Endodermal cell (in vitro differentiated cells): ENCODE measurements at places on chromosomes 4 and X. TPM values are rescaled to one million over a fixed set of nuclear protein-coding genes. Genes with fewer than 3 reads are reported as not detected.

DNA sequence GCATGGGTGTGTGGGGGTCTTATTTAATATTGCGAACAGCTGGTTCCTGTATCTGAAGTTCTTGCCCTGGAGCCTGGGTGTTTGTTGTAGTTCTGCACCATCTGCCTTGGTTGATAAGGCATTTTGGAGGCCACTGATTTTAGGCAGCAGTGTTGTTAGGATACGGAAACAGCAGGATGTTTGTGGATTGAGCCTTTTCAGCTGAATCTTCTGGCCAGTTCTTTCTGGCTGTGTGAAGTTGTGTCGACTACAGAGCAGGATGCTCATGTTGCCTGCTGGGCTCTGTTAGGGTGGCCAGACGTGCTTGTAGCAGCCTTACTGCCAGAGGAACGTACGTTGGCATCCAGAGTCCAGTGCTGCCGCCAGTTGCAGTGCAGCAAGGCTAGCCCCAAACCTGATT lies 134.2 kb downstream of the PTTG2 start:
- no peak overlapping the region for H3K4me3 ChIP-seq
- peak; percentile 67 for DNase-seq
- H3K4me1 ChIP-seq: no peaks in the 10 kb centered on the region
- peak overlapping the region; percentile 42 for H3K27ac ChIP-seq
- H3K27me3 ChIP-seq: no peaks in the 10 kb centered on the region
- H3K36me3 ChIP-seq: peaks cover 53% of the 10 kb centered on the region

- no peaks in the 10 kb centered on the region for H3K36me3 ChIP-seq
- no peak overlapping the region for H3K4me3 ChIP-seq
- peak; percentile 28 for DNase-seq
- no peaks in the 10 kb centered on the region for H3K27me3 ChIP-seq
These were observed 52.6 kb downstream of the CPZ start for GRCh38 chr4:8644966-8645752.

- no peaks in the 10 kb centered on the region for H3K4me1 ChIP-seq
- H3K36me3 ChIP-seq: peaks cover 14% of the 10 kb centered on the region
- H3K27ac ChIP-seq: no peak overlapping the region
- no peaks in the 10 kb centered on the region for H3K27me3 ChIP-seq
These were observed 65.6 kb downstream of the MRPL1 start for GRCh38 chr4:77927991-77928925.

DNA sequence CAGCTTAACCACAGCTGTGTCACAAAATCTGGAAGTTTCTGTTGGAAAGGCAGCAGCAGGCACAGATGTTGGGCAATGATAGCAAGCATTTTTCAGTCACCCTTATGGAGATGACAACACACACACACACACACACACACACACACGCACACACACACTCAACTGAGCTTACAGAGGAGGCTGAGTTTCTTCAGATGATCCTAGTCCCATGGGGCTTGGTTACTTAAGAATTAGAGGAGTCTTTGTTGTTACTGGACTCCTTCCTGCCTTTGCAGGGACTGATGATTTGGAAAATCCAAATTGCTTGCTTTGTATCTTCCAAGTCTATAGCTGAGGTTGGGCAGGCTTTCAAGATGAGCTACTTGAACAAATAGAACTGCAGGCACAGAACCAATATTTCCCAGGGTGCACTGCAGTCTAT lies 740.1 kb upstream of the PITX2 start:
- no peaks in the 10 kb centered on the region for H3K4me1 ChIP-seq
- H3K27me3 ChIP-seq: no peaks in the 10 kb centered on the region
- H3K27ac ChIP-seq: no peak overlapping the region
- peak; percentile 41 for DNase-seq
- no peaks in the 10 kb centered on the region for H3K36me3 ChIP-seq

ALB gene
- total RNA-seq: 3.5 to 4.3 TPM (median 3.6 TPM) in 3 replicates

DNA sequence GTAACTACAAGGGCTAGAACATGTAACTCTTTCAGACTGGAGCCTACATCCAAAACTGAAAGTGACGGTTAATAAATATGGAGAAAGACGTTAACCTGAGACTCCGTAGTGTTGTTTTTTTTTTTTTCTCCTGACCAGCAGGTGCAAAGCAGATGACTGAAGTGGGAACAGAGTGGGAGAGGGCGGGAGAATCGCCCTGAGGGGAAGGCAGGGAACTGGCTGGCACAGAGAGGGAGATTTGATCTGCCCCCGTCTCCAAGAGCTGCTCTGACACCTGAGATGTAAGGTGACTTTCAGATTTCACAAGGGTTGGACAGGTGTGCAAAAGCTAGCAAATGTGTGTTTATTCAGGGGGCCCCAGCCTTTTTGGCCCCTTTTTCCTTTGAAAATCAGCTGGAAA lies 180.2 kb downstream of the PALLD start:
- peaks cover 2% of the 10 kb centered on the region for H3K4me1 ChIP-seq
- DNase-seq: no peak
- no peak overlapping the region for H3K4me3 ChIP-seq
- H3K27ac ChIP-seq: no peak overlapping the region

DOCK11 gene
- total RNA-seq: 3.1 and 3.3 TPM in 2 replicates
